H1 (cell line): ENCODE measurements at places on chromosomes 7 and 10.

DNA sequence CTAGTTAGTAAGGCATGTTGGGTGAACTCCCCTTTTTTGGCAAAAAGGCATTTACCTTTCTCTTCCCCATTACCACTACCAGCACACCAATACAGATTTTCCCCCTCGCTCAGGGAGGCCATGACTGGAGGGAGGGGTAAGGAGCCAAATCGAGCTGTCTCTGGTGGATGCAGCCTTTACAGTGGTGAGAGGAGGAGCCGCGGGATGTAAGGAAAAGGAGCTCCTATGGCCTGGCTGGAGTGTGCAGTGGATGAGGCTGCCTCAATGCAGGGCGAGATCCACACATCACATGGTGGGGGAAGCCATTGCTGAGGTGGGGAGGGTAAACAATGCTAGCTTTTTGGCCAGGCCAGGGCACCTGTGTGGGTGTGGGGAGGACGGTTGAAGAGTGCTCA, 416.2 kb downstream of the EXOC4 start:
- no peak for DNase-seq

GRCh38 chr7:30424506-30424905, 54.1 kb downstream of the NOD1 start:
- no peak for DNase-seq

DNA sequence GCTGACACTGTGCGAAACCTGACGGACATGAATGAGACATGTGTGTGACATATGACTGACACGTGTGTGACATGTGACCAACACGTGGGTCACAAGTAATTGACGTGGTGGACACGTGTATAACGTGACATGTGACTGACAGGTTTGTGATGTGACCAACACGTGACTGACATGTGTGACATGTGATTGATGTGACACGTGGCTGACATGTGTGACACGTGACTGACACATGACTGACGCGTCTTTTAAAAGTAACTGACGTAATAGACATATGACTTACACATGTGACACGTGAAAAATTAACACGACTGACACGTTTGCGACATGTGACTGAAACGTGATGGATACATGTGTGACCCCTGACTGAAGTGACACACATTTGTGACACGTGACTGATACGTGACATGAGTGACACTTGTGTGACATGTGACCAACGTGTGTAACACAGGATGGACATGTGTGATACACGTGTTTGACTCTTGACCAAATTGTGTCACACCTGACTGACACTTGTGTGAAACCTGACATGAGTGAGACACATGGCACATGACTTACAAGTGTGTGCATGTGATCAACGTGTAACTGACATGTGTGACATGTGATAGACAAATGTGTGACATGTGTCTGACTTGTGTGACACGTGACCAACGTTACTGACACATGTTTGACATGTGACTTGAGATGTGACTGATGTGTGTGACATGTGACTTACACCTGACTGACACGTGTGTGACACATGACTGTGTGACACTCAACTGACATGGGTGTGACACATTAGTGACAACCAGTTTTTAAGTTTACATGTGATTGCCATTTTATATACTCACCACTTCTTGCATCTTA, 56.9 kb downstream of the ZNF92 start:
- no peak for DNase-seq

DNA sequence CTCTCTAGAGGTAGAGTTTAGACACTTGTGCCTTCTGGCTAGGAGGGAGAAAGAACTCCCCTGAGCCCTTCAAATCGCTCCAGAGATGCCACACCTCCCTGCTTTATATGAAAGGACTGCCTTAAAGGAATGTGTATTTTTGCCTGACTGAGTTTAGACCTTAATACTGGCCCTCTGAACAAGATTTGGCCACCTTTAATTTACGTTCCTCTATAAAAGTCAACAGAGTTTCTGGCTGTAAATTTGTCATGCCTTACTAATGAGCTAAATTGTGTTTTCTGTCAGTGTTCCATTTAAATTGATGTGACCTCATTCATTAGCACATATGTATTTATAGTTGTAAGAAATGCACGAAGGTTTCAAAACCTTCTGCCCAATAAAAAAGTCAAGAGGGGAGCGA, 48.0 kb downstream of the SEMA3C start:
- DNase-seq = no peak

GRCh38 chr7:151705636-151706276, 171.2 kb downstream of the PRKAG2 start:
- DNase-seq = no peak

GRCh38 chr10:123972481-123973401, 81.1 kb upstream of the CPXM2 start:
- peak; percentile 80 for DNase-seq

DNA sequence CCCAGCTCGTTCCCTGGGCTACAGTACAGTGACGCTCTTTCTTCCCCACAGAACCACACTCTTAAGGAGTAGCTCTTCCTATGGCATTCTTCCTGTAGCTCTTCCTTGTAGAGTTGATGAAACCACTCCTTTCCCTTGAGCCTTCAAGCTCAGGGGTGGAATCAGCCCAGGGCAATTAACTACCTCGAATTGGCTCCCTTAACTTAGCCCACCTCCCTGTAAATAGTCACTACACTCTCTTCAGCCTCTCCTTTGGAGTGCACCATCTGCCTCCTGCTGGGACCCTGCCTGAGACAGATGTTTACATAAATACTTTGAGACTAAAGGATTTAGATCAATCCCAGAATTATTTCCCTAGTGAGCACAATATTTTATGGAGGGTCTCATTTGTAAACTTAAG, 537.8 kb upstream of the AUTS2 start:
- no peak for DNase-seq

DNA sequence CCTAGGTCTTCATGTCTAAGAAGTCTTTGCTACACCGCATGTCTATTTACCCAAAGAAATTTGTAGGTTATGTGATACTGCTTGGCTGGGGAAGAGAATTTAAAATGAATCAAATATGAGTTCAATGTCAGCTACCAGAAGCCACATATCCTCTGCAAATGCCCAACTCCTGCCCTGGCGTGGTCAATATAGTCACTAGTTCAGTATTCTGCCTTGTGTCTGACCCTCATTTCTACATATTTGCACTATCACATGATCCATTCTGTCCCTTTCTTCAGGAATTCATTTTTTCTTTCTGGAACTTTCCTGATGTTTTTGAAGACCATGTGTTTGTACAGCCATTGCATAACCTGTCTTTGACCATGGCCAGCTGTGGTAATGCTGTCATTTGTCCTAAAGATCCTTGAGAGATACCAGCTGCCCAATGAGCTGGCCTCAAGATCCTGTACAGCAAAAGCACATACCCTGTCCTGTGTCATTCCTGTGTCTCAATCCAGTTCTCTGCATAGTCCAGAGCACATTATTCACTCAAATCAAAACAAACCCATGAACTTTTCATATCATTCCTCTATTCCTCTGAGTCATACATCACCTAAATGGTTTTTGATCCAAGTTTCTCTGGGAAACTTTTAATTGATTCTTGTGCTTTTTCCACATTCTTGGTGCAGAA, 524.5 kb downstream of the PARD3 start:
- no peak for DNase-seq

GRCh38 chr7:29163854-29164253, 17.5 kb upstream of the CPVL start:
- DNase-seq = no peak

GRCh38 chr7:47337531-47337930, 244.4 kb downstream of the TNS3 start:
- DNase-seq = no peak

DNA sequence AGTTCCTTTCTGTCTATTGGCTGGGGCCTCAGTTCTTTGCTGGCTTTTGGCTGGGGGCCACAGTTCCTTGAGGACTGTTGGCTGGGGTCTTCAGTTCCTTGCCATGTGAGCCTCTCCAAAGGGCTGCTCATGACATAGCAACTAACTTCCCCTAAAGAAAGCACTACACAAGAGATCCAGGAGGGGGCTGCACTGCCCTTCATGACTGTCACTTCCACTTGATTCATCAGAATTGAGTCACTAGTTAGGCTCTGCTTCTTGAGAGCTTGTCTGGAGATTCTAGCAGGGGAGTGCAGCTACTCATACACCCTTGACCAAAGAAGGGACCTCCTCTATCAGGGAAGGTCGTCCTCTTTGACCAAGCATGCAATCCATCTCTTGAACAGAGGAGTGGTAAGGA, 38.0 kb upstream of the MKX start:
- peak; percentile 19 for DNase-seq

- DNase-seq = no peak
Measured at GRCh38 chr7:94174956-94175355, 170.8 kb upstream of the BET1 start.

- DNase-seq = no peak
Measured at GRCh38 chr10:1078668-1079067, 22.5 kb downstream of the WDR37 start.

DNA sequence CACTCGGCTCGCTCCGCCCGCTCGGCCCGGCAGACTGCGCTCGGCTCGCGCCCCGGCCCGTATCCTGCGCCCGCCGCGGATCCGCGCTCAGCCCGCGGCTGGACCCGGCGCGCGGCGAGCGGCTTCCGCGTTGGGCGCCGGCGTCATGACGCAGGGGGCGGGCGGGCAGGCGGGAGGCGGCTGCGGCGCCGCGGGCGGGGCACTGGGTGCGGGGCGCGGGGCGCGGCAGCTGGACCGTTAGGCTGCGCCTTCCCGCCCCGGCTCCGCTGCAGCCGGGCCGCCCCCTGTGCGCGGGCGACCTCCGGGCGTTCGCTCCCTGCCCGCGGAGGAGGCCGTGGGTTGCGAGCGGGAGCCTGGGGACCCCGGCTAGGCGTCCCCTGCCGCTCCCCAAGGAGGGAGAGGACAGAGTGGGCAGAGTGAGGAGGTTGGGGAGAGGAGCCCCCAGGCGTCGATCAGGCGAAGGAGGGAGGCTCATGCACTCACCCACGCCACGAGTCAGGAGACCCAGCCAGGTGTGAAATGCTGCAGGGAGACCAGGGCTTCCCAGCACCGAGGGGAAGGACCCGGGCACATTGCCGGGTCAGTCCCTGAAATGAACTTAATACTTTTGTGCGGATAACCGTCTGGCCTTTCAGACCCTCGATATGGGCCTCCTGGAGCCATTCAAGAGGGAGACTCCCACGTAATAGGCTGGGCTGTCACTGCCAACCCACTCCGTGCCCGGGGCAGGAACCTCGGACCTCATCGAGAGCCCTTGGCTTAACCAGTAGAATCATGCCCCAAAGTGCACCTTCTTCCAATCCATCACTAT, at the start of gene PIP4K2A:
Gene PIP4K2A, minus strand, starts transcription at position 100 of the 811 bp plus-strand sequence. CDS start 252 bp downstream, outside the sequence.
- DNase-seq = peak; percentile 68

- no peak for DNase-seq
Measured at GRCh38 chr10:121928528-121928884, 675 bp upstream of the ATE1 start.

GRCh38 chr10:125882596-125882995, 1.5 kb upstream of the DHX32 start:
- no peak for DNase-seq

GRCh38 chr7:44858161-44858560, 10.3 kb upstream of the H2AZ2 start:
- DNase-seq = no peak

DNA sequence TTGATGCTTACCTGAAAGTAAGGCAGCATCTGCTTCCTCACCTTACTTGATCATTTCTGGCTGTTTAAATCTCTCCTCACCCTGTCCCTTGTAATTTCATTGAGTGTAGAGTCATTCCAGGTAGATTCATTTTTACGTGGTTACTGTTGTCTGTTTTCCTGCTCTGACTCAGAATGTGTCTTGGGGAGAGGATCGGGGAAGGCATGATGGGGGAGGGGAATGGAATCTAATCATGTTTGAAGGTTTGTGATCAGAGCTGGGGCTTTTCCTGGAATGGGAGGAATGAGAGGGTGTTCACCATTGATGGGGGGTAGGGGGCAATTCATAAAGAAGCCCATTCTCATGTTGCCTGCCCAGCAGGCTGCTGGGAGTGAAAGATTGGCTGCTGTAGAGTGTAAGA, 18.7 kb downstream of the SEC24C start:
- no peak for DNase-seq

DNA sequence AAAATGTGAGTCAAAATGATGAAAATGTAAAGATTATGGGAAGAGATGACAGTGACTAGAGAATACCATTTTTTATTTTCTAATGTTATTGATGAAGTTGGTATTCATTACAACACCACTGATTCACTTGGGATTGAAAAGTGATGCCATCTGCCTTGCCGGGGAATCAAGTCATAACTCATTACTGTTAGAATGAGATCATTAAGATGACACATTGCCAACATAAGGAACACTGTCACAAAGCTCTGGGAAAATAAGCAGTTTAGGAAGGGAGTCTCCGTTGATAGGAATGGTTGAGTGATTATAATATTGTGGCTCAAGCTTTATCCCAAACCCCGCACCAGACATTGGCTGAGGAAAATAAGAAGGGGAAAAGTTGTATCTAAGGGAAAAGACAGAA, 121.5 kb upstream of the PLPP4 start:
- no peak for DNase-seq

DNA sequence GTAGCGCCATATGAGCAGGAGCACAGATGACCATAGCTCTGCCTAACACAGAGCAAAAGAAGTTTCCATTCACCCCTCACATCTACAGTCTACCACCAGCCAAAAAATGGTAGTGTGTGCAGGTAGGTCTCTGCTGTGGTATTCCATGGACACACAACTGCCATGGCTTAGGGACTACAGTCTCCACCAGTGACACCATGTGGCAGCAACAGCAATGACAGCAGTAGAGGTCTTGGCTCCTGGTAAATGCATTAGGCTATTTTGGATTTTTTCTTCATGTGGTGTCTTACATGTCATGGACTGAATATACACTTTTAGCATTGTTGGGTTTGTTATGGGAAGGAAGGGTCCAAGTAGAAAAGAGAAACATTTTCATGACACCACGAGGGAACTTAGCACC, 70.1 kb upstream of the CABCOCO1 start:
- DNase-seq = no peak

GRCh38 chr7:141844256-141844655, 3.0 kb upstream of the PRSS37 start:
- no peak for DNase-seq

GRCh38 chr7:31702354-31702753, 15.3 kb downstream of the PPP1R17 start:
- no peak for DNase-seq

DNA sequence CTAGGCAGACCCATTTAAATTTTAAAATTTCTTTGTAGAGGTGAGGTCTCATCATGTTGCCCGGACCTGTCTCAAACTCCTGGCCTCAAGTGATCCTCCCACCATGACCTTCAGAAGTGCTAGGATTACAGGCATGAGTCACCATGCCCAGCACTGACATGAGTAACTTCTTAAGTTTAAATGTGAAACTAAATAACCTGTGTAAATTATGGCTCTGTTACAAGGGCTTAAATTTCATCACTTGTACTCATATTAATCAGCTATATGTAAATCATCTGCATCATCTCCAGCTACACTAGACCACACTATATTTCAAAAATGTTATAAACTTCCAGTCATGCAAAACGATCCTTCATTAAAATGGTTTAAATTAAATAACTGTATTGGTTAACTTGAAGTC, 56.1 kb downstream of the ATAD1 start:
- no peak for DNase-seq

DNA sequence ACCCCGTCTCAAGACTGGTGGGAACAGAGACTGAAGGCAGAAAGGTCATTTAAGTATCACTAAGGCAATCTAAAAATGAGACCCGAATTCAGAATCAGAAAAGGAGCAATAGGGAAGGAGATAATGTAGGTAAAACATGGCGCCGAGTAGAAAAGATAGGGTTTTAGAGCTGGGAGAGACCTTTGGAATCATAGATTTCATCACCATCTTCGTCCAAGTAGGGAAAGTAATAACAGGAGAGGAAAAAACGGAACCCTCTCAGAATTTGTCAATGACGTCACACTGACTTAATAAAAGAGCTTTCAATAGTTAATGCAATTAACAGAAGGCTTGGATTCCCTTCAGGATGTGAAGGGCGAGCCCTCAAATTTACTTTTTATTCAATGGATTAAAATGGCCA, 1.0 kb upstream of the UBN2 start:
- DNase-seq = no peak
